HuH-7 (cell line): ENCODE measurements at places on chromosomes 6 and 20.
A peak's percentile ranks its signal among the peaks of the same experiment; 100 is the strongest.

DNA sequence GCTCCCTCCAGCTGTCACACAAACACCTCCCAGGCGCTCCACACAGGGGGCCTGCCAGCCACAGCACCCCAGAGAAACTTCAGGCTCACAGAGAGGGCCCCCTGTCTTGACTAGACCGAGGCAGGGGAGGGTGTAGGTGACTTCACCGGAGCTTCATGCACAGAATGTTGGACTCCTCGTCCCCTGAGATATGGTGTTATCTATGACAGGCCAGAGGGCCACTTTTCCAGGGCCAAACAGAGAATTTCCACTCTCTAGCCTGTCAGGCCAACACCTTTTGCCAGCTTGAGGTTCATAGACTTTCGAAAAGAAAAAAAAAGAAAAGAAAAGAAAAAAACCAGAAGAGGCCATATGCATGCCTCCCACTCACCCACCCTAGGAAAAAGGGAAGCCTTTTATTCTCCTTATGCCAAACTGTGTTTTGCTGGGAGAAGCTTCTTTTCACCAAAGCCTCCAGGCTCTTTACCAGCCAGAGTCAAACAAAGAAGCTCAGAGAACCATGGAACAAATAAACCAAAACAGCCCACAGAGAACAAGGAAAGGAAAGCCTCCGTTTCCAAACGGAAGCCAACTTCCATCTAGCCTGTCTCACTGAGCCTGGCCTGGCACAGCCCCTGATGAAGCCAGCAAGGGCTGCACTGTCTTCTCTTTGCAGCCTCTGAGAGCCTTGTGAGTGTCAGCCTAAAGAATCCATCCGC, 313.2 kb upstream of the JARID2 start:
- DNase-seq, result no peak

GRCh38 chr6:123171341-123172115, 175.5 kb downstream of the CLVS2 start:
- DNase-seq, result no peak

DNA sequence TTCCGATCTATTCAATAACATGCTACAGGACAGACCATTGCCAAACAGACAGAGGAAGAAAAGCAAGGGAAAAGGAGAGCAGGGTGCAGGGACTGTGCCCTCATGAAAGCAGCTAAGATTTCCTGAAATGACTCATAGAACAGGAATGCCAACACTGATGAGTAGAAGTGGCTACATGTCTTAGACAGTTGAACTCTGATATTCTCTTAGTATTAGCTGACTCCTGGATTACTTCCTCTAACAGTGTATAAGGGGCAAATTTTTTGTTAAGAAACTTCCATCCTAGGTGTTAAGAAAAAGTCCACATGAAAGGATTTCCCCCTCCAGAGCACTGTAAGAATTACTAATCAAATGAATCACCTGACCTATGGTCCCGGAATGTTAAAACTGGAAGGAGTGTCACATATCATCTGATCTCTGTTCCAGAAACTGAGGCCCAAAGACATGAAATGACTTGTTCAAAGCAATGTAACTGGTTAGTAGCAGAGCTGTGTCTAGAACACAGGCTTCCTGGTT, 224.9 kb downstream of the IBTK start:
- DNase-seq, result no peak

- DNase-seq, result no peak
Observed at GRCh38 chr6:89777455-89777854, 42.1 kb downstream of the MDN1 start.

- no peak for DNase-seq
Observed at GRCh38 chr6:42165016-42165415, 8.1 kb upstream of the GUCA1A start.

DNA sequence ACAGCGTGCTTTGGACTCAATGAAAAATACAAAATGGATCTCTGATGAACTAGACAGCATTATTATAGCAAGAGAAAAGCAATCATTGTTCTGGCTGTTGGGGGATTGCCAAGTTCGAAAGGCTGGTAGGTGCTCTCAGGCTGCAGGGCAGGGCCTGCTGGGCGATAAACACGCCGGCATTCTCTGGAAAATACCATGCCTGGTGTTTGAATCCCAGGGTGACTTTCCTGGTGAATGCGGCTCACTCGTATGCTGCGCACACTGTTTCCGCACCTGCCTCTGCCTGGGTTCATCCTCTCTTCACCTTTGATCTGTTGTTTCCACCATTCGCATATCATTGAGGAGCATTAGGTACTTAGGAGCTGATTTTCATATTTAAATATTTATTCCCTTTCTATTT, 37.4 kb downstream of the GCNT2 start:
- no peak for DNase-seq

- DNase-seq, result no peak
Observed at GRCh38 chr6:65671922-65672321, 35.1 kb downstream of the EYS start.

DNA sequence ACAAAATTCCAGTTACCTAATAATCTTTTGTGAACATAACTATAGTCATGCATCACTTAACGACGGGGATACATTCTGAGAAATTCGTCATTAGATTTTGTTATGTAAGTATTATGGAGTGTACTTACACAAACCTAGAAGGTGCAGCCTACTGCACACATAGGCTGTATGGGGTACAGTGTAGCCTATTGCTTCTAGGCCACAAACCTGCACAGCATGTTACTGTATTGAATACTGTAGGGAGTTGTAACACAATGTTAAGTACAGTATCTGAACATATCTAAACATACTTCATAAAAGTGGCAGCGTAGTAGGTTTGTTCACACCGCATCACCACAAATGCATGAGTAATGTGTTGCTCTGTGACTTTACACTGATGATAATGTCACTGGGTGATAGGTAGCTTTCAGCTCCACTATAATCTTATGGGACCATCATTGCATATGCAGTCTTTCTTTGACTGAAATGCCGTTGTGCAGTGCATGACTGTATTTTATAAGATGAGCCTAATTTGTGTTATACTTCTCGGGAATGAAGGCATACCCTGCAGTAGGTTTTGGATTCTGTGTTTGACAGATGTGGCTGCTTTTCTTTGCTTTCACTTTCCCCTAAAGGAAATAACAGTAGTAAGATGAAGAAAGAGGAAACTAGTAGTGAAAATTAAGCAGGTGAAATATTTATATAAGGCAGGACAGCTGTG, 365.6 kb downstream of the FARS2 start:
- no peak for DNase-seq

DNA sequence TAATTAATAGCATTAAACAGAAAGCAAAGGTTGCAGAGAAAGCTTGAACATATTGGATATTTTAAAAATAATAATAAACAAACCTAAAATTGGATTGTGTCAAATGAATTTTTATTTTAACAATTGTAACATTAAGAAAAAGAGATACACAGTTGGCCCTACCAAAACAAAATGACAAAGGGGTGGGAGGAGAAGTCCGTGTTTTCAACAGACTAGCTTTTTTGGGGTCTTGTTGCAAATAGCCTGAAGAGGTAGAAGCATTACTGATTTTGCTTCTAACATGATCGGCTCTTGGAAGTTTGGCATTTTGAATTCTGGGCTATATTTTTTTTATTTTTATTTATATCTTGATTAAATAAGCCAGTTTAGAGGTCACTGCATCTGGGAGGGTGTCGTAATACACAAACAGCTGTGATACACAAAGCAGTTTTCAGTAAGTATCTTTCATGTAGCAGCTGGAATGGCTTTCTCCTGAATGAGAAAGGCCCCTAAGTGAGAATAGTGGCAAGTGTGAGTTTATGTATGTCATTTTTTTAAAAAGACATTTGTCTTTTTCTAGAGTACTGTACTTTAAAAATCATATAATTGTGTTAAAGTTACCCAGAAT, 85.5 kb upstream of the ZNF217 start:
- DNase-seq, result no peak

- DNase-seq, result no peak
Observed at GRCh38 chr20:32333988-32334885, 23.9 kb upstream of the ASXL1 start.

DNA sequence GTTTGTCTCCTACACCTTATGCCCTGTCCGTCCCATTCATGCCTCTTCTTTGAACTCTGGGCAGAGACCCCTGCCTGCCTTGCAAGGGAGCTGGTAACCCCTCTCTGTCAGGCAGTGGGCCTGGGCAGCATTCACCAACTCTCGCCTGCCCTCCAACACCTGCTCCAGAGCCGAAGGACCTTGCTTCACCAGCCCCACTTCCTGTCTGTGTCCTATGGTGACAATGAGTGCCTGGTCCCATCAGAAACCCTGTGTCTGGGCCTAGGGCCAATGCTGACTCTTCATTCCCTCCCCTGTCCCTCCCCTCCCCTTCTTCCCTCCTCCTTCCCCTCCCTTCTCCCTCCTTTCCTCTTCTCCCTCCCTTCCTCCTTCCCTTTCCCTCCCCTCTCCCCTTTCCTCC, 22.8 kb upstream of the PCMTD2 start:
- DNase-seq, result no peak

DNA sequence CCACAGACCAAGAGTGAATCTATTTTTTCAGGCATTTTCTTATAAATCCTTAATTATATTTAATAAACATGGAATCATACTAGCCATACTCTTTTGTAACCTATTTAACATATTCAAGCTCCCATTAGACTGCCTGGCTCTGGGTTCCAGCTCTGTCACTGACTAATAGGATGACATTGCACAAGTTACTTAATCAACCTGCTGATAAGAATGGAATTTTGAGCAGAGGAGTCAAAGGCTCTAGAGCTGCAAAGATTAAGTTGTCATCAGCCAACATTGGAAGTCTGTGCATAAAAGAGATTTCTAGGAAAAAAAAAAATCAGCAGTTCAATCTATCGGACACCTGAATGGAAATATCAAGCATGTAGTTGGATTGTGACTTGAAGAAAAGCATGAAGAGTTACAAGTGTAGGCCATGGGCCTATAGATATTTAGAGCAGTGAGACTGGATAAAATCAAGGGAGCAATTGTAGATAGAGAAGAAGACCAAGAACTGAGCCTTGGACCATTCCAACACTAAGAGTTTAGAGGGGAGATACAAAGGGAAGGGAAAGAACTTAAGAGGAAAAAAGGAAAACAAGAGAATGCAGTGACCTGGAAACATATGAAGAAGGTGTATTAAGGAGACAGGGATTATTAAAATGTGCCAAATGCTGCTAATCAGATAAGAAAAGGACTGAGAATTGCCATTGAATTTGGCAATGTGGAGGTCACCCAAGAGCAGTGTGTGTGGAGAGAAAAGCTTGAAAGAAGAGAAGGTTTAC, 11.0 kb upstream of the HINT3 start:
- DNase-seq, result peak; percentile 28

DNA sequence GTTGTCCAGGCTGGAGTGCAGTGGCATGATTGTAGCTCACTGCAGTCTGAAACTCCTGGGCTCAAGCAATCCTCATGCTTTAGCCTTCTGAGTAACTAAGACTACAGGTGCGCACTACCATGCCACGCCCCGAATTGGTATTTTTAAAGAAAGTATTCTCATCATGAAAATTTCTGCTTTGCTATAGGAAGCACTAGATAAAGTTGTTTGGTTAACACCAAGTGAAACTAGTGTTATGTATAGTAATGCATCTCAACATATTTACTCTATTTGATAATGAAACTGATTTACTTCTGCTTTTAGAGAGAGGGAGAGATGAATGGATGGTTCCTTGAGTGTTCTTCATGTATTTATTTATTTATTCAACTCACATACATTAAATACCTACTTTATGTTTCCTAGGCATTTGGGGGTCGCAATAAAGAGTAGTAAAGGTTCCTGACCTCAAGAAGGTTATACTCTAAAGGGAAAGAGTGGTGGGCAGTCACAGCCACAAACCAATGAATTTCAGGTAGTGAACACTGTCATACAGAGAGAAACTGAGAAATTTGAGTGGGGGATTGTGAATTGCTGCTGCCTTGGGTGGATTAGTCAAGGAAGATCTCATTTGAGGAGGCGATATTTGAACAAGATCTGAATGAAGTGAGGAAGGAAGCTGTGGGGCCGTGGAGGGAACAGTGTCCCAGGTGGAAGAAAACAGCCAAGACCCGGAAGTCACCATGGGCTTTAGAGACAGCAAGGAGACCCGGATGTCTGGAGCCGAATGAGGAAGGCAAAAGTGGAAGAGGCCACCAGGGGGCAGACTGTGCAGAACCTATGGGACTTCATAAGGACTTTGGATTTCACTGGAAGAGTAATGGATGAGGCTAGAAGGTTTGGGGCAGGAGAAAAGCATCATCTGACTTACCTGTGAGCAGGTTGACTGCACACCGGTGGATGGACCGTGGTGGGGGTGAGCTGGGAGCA, 185.6 kb downstream of the TSHZ2 start:
- DNase-seq, result peak; percentile 56

DNA sequence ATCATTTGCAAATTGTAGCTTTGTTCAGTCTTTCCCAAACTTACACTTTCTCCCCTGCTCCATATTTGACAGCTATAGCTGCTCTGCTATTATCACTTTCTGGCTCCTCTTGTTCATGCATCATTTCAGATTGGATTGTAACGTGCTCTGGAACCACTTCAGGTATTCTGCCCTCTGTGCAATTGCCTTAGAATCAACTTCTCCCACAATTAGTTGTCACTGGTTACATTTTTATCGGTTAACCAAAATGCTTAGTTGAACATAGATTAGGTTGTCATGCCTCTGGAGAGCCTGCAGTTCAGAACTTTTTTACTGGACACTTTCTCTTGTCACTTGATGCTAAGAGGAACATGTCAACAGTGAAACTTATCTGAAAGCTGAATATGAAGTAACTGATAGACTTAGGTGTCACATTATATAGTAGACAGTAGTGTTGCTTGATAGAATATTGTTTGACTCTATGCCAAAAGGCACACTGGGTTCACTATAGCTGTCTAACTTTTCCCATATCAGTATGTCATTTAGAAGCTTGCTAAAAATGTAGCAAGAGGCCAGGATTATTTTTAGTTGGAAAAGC, 127.7 kb upstream of the PTPRK start:
- no peak for DNase-seq

DNA sequence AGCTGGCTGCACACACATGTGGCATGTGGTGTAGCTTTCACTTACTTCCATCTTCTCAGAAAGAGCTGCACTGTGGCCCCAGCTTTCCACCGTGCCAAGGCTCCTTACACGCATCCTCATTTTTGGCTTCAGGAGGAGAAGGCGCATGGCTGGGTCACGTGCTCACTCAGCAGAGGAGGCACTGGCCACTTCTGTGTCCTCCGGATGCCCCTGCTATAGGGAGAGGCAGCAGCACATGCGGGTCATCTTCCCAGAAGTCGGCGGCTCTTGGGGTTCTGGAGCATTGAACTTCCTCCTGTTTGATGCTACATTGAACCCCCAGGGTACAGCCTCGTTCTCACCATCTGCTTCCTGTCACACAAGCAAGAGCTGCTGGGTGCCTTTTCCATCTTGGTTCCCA, 111.3 kb downstream of the FAM120B start:
- no peak for DNase-seq

GRCh38 chr6:159828074-159828473, 28.0 kb downstream of the PNLDC1 start:
- DNase-seq, result no peak

DNA sequence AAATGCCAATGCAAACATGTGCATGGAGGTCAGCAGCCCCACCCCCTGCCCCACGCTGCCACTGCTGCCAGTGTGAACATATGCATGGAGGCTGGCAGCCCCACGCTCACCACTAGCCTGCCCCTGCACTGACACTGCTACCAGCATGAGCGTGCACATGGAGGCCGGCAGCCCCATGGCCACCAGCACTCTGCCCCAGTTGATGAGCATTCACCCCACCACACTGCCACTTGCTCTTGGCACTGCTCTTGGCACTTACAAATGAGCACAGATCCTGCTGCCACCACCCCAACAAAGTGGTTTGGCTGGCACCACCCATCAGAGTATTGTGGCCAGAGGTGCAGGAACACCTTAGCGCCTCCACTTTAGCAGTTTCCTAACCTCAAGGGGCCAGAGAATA, 174.1 kb downstream of the KHDC1L start:
- DNase-seq, result no peak

- DNase-seq, result no peak
Observed at GRCh38 chr20:41352106-41352505, 11.5 kb downstream of the LPIN3 start.
